ENCODE measurements at places on chromosomes 2 and 18. TPM values are rescaled to one million over a fixed set of nuclear protein-coding genes. Genes with fewer than 3 reads are reported as not detected.

SERPINB11 gene
- total RNA-seq, result not detected

CELF4 gene
- not detected for total RNA-seq

AQP12A gene
- not detected for total RNA-seq

ASPRV1 gene
- 1.4 TPM for total RNA-seq

FAM237A gene
- not detected for total RNA-seq

SLC11A1 gene
- 0.19 TPM for total RNA-seq

GRB14 gene
- not detected for total RNA-seq

CNGA3 gene
- not detected for total RNA-seq

ZNF512 gene
- total RNA-seq, result 29.0 TPM

PLGLB2 gene
- total RNA-seq, result 1.8 TPM

POTEJ gene
- not detected for total RNA-seq

VIT gene
- total RNA-seq, result not detected

Data from activated CD4-positive, alpha-beta T cell treated with anti-CD3 and anti-CD28 coated beads, Interleukin-2, amount 10 ng/mL, durations not matched to agents 24 days and 14 days (primary cell).